ENCODE measurements at places on chromosomes 4 and X.

DNA sequence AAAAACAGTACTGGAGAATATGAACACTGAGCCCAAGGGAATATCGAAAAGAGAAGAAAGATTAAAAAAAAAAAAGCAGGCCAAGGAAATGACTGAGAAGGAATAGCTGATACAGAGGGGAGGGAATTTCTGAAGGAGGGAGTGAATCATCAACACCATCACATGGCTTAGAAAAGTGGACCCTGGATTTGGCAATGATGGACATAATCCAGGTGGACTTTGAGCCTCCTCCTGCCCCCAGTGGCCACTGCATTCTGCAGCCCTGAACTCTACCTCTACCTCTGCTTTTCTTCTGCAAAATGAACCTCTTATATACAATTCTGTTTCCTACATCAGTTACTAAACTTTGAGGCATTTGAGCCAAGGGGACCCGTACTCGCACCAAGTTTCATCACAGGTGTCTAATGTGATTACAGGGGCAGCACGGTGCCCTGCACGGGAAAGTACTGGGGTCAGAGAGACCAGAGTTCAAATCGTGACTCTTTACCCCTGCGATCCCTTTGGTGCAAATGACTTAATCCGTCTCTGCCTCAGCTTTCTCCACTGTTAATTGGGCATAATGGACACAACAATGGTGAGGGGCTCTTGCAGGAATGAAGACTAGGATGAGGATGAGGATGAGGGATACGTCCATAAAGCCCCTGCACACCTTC lies 1.1 kb downstream of the OCIAD2 start:
- DNase-seq, result peak; percentile 38

DNA sequence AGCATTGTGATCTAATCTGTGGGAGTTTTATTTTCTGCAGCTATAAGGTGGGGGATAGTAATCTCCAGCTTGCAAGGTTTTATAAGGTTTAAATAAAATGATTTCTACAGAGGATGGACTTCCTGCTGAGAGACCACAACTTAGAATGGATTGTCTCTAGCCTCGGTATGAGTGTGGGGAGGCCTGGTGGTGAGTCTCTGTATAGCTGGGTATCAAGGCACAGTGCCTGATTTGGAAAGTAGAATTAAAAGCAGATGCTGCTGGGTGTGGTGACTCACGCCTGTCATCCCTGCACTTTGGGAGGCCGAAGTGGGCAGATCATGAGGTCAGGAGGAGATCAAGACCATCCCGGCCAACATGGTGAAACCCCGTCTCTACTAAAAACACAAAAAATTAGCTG lies 162.0 kb upstream of the GATB start:
- peak; percentile 22 for DNase-seq

- peak; percentile 6 for DNase-seq
Measured at GRCh38 chrX:47129899-47130358, 14.6 kb downstream of the NDUFB11 start.

GRCh38 chrX:124534536-124534935 lies 188.2 kb downstream of the SH2D1A start:
- no peak for DNase-seq

DNA sequence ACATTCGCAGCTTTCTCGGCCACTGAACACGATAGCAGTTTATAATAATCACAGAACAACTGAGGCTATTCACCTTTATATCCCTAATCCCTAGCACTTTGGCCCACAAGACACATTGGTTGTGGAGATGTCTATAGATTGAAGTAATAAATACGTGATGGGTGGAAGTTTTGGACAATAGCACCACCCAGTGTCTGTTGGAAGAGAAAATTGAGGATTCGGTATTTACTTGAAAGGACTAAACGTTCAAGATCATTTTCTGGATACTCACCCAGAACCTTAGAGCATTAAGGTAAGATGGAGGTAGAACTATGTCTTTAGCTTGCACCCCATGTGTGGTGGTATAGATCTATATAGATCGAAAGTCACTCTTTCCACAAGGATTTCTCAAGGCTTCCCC lies 787 bp upstream of the TMSB15A start:
- peak; percentile 27 for DNase-seq

- peak; percentile 55 for DNase-seq
Measured at GRCh38 chr4:93776386-93777080, 52.0 kb upstream of the ATOH1 start.

- no peak for DNase-seq
Measured at GRCh38 chr4:26762650-26763049, 98.0 kb upstream of the STIM2 start.

- peak; percentile 34 for DNase-seq
Measured at GRCh38 chr4:85600501-85600900, 125.6 kb downstream of the ARHGAP24 start.

DNA sequence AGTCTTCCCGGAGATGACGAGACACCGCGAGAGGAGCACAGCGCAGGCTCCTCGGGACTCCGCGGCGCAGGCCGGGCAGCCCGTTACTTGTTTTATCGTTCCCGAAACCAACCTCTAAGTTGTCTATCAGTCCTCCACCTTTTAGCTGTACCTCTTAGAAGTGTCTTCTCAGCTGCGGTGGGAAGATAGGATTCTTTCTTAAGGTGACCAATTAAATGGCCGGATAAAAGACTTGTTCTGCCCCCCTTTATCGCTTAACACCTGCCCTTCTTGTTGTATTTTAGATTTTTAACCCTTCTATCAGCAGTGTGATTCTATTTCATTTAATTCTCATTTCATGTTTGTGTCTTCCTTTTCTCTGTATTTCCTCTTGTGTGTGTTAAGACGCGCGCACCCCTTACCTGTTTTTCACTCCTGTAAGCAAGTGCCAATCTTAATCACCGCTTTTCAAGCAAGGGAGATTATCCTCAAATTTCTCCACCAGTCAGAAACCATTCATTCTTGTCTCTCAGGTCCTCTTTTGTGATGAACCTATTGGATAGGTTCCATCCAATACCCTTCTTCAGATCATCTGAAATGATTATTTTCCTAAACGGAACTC lies at the start of gene SLC9B2:
SLC9B2 (minus strand) TSS at position 15 of the 601 bp plus-strand sequence. CDS start 9,211 bp downstream, outside the sequence.
- DNase-seq, result no peak

- DNase-seq, result no peak
Measured at GRCh38 chr4:182101618-182102017, 141.6 kb upstream of the TENM3 start.

DNA sequence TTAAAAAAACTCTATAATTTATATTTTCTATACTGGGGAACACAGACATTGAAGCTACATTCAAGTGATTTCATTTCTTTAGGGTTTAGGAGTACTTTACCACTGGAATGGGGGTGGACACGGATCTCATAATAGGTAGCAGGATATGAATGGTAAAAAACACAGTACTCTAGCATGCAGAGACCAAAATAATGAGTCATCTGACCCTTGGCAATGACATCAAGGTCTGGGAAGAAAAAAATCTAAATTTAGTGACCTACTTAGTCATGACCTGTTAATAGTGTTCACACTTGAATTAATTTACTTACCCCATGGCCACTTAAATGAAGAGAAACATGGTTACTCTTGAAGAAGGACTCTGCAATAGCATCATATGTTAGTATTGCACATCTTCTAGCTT lies 187.9 kb downstream of the EPHA5 start:
- peak; percentile 49 for DNase-seq

- DNase-seq, result no peak
Measured at GRCh38 chr4:153832720-153833287, 43.9 kb upstream of the SFRP2 start.

- no peak for DNase-seq
Measured at GRCh38 chr4:187124331-187124730, 400.7 kb upstream of the FAT1 start.

DNA sequence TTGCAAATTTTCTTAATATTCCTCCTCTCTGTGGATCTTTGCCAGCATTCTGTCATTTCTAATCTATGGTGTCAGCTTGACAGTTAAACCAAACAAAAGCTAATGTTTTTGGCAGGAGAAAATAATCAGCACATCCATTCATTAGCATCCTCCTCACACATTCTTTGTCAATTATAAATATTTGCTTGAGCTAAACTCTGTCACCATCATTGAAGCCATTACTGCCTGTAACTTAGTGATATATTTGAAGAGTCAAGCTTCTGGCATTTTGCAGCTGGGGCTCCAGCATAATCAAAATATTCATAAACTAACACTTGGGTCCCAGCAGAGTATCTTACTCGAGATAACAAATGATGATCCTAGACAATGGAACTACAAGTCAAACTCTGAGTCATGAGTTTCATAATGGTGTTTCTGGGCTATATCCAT lies 126.1 kb downstream of the EIF4E start:
- DNase-seq, result peak; percentile 6

GRCh38 chr4:81684352-81684751 lies 212.6 kb upstream of the RASGEF1B start:
- DNase-seq, result no peak

DNA sequence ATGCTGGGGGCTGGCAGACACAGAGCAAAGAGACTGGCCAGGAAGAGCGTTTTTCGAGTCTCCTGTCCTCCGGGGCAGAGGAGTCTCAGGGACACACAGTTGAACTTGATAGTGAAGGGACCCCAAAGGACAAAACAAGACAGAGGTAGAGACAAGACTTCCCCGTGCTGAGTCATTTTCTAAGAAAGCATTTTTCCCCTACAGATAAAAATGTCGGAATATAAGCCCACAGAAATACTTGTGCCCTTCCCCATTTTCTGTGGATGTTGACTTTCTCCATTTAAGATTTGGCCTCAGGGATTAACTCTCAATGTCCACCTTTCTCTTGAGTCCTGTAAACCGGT lies 523 bp upstream of the BTK start:
- no peak for DNase-seq

GRCh38 chr4:133314991-133315390 lies 165.9 kb downstream of the PCDH10 start:
- no peak for DNase-seq

DNA sequence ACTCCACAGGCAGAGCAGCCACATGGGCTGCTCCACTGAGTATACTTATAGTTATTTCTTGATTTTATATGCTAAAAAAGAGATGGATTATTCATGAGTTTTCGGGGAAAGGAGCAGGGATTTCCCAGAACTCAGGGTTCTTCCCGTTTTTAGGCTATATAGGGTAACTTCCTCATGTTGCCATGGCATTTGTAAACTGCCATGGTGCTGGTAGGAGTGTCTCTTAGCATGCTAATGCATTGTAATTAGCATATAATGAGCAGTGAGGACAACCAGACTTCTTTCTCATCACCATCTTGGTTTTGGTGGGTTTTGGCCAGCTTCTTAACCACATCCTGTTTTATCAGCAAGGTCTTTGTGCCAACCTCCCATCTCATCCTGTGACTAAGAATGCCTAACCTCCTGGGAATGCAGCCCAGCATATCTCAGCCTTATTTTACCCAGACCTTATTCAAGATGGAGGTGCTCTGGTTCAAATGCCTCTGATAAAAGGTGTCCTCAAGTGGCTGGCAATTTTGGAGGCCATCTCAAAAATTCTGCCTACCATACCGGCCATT lies 213.0 kb upstream of the VEGFC start:
- DNase-seq, result peak; percentile 91

- DNase-seq, result no peak
Measured at GRCh38 chr4:13535708-13536361, 8.5 kb downstream of the NKX3-2 start.

GRCh38 chr4:75030649-75031235 lies 97.8 kb downstream of the PARM1 start:
- DNase-seq, result no peak

- DNase-seq, result no peak
Measured at GRCh38 chrX:39756086-39756883, 341.5 kb downstream of the BCOR start.

- peak; percentile 31 for DNase-seq
Measured at GRCh38 chrX:109345856-109346255, 136.0 kb downstream of the GUCY2F start.

- peak; percentile 57 for DNase-seq
Measured at GRCh38 chrX:53312946-53313727, 31.8 kb upstream of the IQSEC2 start.

- DNase-seq, result peak; percentile 59
Measured at GRCh38 chr4:101158134-101158482, 189.2 kb downstream of the PPP3CA start.

DNA sequence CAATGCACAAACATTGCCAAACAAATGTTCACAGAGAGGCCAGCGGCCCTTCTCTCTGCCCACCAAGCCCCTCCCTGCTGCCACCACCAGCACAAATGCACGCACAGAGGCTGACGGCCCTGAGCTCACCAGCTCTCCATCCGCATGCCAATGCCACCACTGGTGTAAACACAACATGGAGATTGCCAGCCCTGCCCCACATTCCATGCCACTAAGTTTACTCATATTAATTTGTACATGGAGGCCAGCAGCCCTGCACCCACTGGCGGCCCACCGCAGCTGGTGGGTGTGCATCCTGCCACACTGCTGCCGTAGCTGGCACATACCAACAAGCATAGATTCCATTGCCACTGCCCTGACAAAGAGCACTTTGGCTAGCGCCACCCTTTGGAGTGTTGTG lies 124.0 kb downstream of the CYLC1 start:
- no peak for DNase-seq

Data from fibroblast of skin of right biceps (primary cell).